ENCODE measurements at places on chromosomes 4 and X.

- DNase-seq, result no peak
These were observed 618.1 kb upstream of the GRIA3 start for GRCh38 chrX:122565952-122566351.

DNA sequence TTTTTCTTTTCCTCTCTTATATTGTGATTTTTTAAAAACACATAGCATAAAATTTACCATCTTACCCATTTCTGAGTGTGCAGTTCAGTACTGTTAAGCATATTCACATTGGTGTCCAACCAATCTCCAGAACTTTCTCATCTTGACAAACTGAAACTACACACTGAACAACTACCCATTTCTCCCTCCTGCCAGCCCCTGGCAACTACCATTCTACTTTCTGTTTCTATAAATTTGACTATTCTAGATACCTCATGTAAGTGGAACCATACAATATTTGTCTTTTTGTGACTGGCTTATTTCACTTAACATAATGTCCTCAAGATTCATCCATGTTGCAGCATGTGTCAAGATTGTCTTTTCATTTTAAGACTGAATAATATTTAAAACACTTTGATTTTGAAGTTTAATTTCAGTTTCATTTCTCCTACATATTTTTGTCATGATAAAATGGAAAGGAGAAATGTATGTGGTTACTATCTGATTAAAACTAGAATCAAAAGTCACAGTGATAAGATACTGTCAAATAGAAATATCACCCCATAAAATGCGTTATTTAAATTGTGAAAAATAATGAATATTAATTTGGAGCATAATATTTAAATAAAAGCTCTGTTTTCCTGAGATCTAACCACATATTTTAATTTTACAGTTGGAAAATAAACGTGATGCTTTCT is 122.8 kb downstream of the DIPK2B start:
- no peak for DNase-seq

DNA sequence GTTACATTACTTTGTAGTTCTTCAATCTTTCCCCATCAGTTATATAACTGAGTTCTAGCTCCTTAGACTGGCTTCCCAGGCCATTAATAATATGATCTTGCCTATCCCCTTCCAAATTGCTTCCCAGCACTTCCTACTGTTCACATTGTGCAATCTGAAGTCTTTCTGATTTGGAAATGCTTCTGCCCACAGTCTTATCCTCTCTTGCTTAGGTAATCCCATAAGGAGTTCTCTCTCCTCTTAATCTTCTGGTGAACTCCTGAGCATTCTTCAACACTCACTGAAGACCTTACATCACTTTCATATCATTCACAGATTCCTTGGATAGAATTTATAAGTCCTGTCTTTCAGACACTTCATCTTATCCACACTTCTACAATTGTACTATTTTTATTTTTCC is 132.7 kb upstream of the TTC29 start:
- DNase-seq, result no peak

- no peak for DNase-seq
These were observed 340.8 kb downstream of the PAPSS1 start for GRCh38 chr4:107379054-107379869.

DNA sequence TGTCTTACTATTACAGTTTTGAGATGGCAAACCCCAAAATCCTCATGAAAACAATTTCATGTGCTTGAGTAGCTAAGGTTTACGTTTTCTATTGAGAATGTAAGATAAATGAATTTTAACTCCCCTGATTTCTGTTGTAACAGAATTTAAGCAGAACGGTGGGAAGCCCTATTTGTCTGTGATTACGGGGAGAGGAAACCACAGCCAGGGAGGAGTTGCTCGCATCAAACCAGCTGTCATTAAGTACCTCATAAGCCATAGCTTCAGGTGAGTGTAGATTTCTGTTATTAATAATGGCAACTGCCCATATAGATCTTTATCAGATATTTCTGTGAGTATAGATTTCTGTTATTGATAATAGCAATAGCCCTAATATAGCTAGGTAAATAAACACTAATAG is 44.2 kb upstream of the RHOH start:
- no peak for DNase-seq

DNA sequence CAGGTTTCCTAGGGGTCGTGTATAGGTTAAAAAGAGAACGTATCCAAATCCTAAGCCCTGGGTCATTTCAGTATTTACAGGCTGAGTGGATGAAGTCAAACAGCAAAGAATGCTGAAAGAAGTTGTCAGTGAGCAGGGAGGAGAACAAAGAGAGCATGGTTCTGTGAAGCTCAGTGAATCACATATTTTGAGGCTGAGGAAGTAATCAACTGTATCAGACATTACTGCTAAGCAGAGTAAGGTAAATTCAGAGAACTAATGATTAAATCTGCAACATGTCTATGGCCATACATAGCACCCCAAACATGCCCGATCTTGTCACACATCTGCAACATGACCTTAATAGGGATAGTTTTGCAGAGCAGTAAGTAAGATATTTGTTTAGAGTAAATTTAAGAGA is 1130.3 kb downstream of the RAPGEF2 start:
- DNase-seq, result no peak

GRCh38 chrX:31858915-31859314 is 787.1 kb upstream of the FTHL17 start:
- no peak for DNase-seq

DNA sequence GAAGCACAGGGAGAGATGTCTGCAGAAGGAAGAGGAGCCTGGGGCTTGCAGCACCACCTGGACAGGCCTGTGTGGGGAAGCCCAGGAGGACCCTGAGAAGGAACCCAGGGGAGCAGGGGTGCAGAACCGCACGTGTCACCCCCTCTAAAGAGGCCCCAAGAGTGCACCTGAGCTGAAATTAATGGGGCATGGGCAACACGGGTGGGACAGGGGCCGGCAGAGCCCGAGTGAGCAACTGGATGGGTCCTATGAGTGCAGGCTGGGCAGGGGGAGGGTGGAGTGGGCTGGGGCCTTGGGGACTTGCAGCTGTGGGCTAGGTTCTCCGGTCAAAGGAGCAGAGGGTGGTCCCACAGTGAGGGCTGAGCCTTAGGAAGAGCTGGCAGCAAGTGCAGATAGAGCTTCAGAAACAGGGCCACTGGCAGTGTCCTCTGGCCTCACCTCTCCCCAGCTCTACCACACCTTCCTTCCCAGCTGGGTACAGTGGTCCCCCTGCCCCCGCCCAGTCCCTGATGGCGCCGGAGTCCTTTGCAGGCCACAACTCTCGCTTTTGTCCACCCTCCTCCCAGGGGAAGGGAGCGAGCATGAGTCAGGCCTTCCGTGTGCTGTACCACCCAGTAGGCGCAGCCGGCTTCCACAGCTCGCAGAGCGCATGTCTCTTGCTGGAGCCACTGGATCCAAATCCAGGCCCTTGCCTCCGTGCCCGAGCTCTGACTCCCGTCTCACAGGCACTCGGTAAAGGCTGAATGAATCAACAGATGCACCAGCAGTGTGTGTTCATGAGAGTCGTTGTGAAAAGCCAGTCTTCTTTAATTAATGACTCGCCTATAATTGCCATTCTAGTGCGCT is 131.6 kb downstream of the HMX1 start:
- no peak for DNase-seq

Data from activated naive CD4-positive, alpha-beta T cell treated with Interleukin-2 at 50 U/mL for 16 hours (primary cell).